SIG-M5 (cell line): ENCODE measurements at places on chromosomes 11 and 22.

GRCh38 chr11:64210301-64211020, 3.9 kb downstream of the FERMT3 start:
- DNase-seq = no peak

DNA sequence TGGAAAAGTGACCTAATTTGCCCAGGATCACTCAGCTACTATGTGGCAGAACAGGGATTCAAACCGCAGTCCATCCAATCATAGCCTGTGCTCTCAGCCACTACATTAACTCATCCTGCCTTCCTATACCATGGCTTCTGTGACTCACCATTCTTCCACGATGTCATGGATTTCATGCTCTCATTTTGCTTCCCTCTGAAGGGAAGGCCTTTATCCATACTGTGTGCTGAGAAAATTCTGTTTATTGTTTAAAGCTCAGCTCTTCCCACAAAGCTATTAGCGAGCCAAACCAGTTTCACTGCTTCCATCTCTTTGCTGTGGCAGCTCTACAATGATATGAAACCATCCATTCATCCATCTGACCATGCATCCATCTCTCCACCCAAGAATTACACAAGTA, 289.9 kb downstream of the TENM4 start:
- DNase-seq = no peak

DNA sequence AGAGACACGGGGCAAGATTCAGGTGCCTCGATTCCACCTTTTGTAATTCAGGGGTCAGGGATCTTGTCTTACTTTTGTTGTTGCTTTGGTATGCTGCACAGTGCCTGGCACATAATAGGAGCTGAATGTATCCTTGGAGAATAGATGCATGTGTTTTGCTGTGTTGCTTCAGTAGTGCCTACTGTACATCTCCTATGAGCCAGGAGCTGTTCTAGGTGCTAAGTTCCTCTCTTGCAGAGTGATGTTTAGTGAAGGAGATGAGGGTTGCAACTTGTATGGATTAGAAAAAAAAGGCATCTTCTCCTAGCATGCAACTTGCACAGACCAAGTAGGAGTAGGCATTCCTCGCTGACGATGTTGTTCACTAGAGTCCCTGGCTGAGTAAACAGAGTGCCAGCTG, 555.4 kb downstream of the NTM start:
- DNase-seq = no peak

DNA sequence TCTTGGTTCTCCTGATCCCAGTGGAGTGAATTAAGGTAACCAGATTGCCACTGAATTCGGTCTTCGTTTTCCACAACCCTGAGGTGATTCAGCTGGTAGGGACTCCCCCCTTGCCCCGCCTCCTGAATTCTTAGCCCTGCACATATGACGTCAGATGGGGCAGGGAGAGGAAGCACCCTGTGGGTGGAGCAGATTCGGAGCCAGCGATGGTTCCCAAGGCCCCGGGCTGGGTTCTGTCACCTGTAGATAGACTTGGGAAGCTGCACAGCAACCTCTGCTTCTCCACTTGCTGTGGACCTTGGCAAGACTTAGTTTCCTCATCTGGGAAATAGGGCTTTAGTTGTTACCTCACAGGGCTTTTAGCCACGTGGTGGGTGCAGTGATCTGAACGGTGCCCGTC, 67.8 kb downstream of the CTTN start:
- no peak for DNase-seq

- DNase-seq = no peak
Measured at GRCh38 chr11:74691755-74692154, 39.5 kb downstream of the CHRDL2 start.

- DNase-seq = no peak
Measured at GRCh38 chr11:90770007-90770406, 547.2 kb upstream of the CHORDC1 start.

DNA sequence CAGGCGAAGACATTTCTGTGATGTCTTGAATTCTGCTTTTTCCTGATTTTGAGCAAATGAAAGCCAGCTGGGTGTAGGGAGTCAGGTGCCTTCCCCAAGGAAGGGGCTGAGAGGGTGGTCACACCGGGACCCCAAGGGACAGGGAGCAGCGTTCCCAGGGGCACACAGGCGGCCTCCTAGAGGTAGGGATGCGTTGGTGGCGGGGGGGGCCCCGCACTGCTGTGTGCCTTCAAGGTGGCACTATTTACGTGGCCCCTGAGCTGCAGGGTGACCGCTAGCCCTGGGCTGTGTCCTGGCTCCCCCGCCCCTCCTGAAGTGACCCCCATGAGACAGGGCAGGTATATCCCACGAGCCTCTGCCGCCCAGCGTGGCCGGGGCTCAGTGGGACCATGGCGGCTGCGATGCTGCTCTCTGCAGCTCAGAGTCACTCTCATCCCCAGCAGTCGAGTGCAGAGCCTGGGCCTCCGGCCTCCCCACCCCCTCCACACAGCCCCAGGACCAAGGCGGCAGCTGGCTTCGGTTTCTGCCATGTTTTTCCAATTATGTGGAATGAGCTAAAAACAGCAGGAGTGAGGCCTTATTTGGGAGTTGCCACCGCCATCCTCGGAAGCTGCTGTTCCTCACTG, 60.9 kb downstream of the LRP5 start:
- no peak for DNase-seq

DNA sequence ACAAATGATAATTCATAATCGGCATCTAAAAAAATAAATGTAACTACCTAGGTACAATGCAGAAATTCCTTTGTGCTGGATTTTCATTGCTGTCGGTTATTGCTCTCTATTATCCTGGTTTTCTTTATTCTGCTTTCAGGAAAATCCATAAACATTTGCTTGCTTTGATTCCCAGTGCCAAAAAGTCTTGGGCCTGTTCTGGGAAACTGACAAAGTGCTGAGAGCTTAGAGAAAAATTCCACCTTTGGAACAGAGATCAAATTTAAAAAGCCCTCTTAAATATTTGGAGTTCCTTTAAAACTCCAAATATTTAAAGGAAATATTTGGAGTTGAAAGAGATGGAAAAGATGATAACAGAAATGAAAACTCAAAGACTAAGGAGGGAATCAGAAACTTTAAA, 87.3 kb upstream of the ZBED5 start:
- no peak for DNase-seq

GRCh38 chr11:22432291-22433093, 94.3 kb downstream of the SLC17A6 start:
- no peak for DNase-seq

- DNase-seq = no peak
Measured at GRCh38 chr11:129611661-129612446, 203.8 kb upstream of the TMEM45B start.

- no peak for DNase-seq
Measured at GRCh38 chr11:9947231-9947864, 283.5 kb downstream of the SWAP70 start.

DNA sequence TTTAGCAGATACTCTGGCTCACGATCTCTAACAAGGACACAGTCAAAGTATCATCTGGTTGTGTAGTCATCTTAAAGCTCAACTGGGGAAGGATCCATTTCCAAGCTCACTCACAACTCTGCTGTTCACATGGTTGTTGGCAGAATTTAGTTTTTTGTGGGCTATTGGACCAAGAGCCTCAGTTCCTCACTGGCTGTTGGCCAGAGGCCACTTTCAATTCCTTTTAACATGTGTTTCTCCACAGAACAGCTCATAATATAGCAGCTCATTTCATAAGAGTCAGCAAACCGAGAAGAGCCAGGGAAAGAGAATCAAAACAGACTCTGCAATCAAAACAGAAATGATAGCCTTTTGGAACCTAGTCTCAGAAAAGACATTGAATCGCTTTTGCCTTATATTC, 22.6 kb downstream of the IZUMO1R start:
- no peak for DNase-seq

- DNase-seq = no peak
Measured at GRCh38 chr11:69067200-69067599, 18.5 kb downstream of the TPCN2 start.

DNA sequence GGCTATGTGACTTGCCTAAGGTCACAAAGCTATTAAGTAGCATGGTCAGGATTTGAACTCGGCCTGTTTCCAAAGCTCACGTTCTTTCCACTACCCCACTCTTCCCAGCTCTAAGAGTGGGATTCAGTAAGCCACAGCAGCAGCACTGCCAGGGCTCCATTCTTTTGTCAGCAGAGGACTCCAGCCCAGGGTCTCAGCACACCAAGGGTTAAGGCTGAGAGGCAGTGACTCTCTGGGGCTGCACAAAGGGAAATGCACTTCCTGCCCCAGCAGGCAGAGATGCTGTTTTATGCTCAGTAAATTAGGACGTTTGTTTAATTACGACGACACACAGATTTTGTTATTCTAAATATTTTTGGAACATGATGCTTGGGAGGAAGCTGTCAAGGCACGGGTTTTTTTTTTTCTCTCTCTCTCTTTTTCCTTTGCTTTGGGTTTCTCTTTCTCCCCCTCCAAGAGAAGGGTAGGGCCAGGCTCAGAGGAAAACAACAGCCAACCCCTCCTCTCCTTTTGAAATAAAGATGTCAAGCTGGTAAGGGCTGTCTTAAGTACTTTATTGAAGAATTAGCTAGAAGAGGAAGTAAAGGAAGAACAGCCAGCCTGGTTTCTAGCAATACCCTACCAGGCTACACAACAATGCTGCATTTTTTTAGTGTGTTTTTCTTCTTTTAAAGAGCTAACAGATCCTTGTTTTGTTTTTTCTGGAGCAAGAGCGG, 2.8 kb downstream of the MYH9 start:
- DNase-seq = no peak

DNA sequence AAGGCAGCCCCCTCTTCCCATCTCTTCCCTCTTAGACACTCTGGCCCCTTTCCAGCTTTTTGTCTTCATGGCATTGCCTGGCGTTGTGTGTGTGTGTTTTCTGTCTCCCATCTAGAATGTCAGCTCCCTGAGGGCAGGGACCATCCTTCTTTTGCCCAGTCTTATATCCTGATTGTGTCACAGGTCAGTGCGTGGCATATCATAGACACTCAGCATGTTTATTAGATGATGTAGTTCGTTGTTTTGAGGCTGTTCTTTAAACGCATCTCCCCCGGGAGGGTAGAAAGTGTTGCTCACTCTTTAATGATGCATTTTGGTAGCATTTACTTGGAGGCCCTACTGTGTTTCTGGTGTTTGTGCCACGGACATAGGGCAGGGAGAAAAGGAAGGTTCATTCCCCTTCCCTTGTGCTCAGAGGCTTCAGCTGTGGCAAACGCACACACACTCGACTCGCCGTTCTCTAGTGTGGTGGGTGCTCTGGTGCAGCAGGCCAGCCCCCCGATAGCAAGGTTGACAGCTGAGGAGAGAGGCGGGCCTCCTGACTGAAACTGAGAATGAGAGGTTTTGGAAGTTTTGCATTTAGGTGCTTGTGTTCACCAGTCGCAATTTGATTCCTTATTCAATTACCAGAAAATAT, 60.2 kb downstream of the TNRC6B start:
- DNase-seq = no peak

- no peak for DNase-seq
Measured at GRCh38 chr22:30238661-30239487, 7.7 kb downstream of the LIF start.

GRCh38 chr11:61851113-61851899, 23.2 kb downstream of the FADS2 start:
- DNase-seq = no peak

DNA sequence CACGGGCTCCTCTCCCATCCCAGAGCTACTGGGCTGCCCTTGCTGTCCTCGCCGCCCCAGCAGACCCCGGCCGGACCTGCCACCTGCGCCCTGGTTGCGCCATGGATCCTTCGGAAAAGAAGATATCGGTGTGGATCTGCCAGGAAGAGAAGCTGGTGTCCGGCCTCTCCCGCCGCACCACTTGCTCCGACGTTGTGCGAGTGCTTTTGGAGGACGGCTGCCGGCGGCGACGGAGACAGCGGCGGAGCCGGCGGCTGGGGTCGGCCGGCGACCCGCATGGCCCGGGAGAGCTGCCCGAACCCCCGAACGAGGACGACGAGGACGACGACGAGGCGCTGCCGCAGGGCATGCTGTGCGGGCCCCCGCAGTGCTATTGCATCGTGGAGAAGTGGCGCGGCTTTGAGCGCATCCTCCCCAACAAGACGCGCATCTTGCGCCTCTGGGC, 382 bp downstream of the RASSF10 start:
- DNase-seq = no peak

- no peak for DNase-seq
Measured at GRCh38 chr22:49670456-49671330, 157.0 kb downstream of the BRD1 start.

GRCh38 chr11:86869531-86869930, 69.2 kb downstream of the PRSS23 start:
- DNase-seq = no peak

- no peak for DNase-seq
Measured at GRCh38 chr11:61828629-61829407, 718 bp downstream of the FADS2 start.

GRCh38 chr11:45678976-45679375, 13.6 kb upstream of the CHST1 start:
- no peak for DNase-seq

- DNase-seq = no peak
Measured at GRCh38 chr22:46587492-46588278, 32.5 kb upstream of the GRAMD4 start.

GRCh38 chr22:35018995-35019394, 47.0 kb upstream of the ISX start:
- no peak for DNase-seq

- DNase-seq = no peak
Measured at GRCh38 chr11:35247863-35248262, 108.9 kb downstream of the CD44 start.

DNA sequence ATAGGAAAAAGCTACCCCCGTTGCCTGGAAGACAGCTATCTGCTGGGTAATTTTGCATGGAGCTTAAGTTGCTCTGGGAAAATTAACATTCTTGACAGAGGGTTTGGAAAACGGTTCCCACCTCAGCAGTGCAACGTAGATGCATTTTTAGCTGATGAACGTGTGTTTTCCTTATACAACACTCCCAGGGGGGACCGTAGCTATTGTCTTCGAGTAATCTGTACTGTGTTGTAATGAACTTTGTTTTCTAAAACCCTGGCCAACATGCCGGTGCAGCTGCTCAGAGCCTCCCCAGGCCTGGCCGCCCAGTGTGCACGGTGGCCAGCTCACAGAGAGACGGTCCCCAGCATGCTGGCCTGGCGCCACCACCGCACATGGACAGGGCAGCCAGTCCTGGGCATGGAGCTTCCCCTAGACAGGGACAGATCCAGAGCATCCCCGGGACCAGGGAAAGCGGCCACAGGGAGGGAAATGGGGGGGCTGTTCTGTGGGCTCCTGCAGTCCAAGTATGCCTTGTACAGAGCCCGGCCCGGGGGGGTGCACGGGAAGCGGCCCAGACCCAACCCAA, 2.2 kb downstream of the TNNT3 start:
- DNase-seq = no peak

DNA sequence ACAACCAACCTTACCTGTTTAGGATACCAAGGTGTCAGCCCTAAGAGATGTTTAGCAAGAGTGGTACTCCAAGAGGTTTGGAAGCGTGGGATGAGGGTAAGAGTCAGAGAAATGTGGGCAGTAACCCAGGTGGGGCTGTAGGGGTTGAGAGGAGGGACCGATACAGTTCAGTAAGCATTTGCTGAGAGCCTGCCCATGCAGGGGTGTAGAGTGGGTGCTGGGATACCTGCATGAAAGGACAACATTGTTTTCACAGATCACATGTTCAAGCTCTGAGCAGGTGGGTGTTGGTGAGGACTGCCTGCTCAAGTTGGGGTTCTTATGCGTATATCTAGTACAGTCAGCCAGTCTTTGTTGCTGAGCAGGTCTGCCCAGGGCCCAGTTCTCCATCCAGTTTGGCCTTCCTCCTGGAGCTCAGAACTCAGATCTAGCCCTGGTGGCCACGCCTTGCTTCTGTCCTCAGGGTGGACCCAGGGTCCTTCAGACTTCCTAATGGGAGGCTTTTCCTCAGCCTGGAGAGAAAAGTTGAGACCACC, 14.8 kb downstream of the PPFIBP2 start:
- no peak for DNase-seq

GRCh38 chr22:44031158-44031952, 7.3 kb downstream of the PARVB start:
- DNase-seq = no peak

GRCh38 chr11:109762546-109762945, 330.6 kb upstream of the ZC3H12C start:
- DNase-seq = no peak
